NCI-H446 (cell line): ENCODE measurements at places on chromosomes 4 and X.

DNA sequence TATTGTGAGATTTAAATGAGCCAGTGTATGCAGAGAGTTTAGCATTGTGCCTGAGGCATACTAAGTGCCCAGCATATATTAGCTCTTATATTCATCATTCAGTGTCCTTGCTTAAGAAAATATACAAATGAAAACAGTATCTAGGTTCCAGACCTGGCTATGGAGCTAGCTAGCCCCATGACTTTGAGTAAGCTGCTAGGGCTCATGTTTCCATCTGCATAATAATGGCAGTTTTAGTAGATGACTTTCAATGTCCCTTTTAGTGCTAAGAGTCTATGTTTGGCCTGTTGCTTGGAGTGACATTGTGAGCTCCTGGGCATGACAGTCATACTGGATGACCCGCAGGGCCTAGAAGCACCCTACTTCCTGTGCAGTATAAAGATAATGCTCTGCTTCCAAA, 435.3 kb downstream of the ZIC3 start:
- DNase-seq = no peak

DNA sequence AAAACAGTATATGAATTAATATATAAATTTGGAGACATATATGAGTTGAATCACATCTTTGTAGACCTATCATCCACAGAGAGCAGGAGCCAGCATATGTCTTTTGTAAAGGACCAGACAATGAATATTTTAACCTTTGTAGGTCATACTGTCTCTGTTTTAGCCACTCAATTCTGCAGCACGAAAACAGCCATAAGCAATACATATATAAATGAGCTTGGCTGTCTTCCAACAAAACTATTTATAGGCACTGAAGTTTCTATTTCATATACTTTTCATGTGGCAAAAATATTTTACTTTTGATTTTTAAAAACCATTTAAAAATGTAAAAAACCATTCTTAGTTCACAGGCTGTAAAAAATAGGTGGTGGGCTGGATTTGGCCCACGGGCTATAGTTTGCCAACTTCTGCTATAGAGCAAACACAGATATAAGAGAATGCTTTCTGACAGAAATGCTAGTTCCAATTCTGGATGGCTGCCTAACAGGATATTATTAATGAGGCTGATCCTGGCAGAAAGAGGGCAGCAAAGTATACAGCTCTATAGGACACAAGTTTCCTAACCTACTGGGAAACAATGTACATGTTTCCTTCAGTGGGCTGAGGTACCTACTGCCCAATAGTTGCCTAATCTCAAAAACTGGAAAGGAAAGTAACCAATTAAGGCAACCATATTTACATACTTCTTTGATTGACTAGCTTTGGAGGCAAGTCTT, 58.1 kb upstream of the UCP1 start:
- no peak for DNase-seq

GRCh38 chr4:81635739-81636138, 164.0 kb upstream of the RASGEF1B start:
- DNase-seq = no peak

DNA sequence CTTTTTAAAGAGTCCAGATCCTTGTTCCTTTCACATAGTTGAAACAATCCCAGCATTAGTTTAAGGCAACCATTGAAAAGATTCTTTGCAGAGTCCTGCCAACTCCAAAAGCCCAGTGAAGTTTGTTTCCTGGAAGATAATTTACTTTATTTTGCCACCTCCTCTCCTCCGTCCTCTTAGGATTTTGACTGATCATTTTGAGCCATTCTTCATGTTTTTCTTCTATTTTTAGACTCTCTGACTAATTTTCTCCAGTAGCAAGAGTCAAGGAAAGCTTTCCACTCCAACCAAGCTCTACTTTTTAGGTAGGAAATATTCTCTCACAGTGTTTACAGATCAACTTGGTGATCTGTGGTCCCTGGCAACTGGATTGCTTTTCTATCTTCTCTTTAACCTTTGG, 10.3 kb downstream of the NCBP2L start:
- no peak for DNase-seq

DNA sequence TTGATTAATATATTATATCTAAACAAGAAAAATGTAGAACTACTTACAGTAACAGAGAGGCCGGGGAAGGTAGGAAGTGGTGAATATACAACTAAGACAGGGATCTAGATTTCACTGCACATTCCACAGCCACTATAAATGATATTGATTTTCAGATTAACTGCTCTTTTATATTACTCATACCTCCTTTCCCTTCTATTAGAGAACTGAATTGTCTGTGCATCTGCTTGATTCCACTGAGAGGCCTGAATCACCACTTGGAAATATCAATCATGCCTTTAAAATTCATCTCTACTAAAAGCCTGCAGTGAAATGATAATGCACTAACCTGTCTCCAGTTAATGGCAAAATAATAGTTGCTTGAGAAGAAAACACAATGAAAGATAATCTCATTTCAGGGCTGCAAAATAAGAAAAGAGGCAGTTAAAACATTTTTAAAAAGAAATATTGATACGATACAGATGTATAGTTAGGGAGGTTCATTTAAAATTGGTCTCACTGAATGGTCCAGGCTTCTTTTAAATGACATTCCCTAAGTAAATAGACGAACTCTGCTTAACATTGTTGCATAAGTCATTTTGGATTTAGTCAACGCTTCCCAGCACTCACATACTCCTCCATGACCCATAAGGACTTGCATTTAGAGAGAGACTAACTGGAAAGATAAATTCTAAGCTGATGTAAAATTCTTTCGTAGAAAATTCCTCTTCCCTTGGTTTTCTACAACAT, 3.8 kb downstream of the ANTXR2 start:
- no peak for DNase-seq

- DNase-seq = no peak
Observed at GRCh38 chr4:112840061-112840460, 203.1 kb downstream of the LARP7 start.

DNA sequence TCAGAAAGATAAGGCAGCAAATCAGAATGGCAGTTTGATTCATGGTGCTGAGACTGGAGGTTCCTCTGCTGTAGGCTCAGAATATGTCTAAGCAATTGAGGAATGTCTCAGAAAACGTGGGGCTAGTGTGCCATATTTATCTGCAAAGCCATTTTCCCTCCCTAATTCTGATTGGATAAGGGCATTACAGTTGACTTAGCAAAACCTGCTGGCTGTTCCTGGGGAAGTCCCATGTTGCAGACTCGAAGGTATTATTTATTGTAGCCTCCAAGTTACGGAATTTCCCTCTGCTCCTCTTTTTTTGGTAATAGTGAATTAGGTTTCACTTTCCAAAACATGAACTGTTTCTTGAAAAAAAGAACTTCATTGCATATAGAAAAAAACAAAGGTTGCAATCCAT, at the start of gene CXCL10:
CXCL10 (minus strand) TSS at position 109 of the 400 bp plus-strand sequence; CDS start at position 43, 66 bp downstream.
- DNase-seq = no peak

- no peak for DNase-seq
Observed at GRCh38 chr4:42088386-42088785, 64.1 kb downstream of the BEND4 start.

- DNase-seq = no peak
Observed at GRCh38 chrX:69262036-69262936, 97.0 kb upstream of the PJA1 start.

DNA sequence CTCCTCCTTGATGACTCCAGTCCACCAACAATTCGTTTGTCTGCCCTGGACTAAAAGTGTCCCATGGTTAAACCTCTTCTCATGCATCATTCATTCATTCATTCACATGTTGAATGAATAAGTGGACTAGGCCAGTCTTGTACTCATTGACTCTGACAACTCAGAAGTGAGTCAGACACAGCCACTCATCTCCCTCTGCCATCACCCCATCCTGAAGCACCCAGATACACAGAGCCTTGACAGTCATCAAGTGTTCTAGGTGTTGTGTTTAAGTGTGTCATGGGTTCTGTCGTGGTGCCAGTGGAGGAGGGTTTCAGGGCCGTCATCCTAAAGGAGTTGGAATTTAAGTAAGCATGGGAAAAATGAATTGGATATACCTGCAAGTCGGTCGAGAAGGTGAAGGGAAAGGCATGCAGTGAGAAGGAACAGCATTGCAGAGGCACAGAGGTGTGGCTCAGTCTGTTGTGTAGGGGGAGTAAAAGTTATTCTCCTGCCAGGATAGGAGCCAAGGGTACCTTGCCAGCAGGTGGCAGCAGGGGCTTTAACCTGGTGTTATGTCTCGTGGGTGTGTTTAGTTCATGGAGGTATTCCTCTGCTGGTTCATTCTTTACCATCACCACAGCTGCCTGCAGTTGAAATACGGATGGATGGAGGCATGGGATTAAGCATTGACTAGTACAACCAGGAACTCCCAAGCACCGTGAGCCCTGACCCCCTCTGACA, 18.3 kb downstream of the MAGED2 start:
- no peak for DNase-seq

- no peak for DNase-seq
Observed at GRCh38 chr4:54090804-54091623, 8.9 kb upstream of the GSX2 start.

- DNase-seq = no peak
Observed at GRCh38 chrX:50333308-50333707, 128.7 kb downstream of the CCNB3 start.

- DNase-seq = no peak
Observed at GRCh38 chr4:136078976-136079375, 1453.3 kb downstream of the PCDH18 start.

DNA sequence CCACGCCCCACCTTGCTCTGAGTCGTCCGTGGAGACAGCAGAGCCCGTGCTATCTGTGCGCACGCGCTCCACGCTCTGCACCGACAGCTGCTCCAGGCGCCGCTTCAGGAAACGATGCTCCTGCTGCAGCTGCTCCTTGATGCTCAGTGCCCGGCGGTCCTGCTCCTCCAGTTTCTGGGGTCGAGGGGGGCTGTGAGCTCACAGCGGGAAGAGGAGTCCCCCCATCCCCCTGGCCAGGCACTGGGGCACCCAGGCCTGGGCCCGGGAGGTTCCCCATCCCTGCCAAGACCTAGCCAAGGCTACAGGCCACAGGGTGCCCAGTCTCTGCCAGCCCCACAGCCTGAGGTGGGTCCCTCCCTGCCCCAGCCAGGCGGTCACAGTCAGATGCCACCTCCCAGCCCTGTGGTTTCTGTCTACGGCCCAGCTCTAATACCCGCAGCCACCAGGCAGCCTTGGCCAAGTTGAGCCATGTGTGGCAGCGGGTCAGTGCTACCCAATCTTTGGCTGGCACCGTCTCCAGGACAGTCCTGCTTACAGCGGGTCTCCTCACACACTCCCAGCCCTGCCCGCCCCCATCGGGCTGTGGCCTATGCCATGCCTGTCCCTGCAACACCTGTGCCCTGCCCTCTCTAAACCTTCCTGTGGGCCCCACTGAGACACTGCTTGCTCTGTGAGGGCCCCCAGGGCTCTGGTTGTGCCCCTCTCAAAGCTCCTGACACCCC, 9.3 kb upstream of the HAUS3 start:
- no peak for DNase-seq

- peak; percentile 5 for DNase-seq
Observed at GRCh38 chrX:31832263-31832662, 760.4 kb upstream of the FTHL17 start.

- DNase-seq = no peak
Observed at GRCh38 chrX:38087594-38087993, 81.2 kb downstream of the SYTL5 start.

GRCh38 chrX:70033348-70034051, 16.2 kb downstream of the AWAT2 start:
- DNase-seq = no peak

DNA sequence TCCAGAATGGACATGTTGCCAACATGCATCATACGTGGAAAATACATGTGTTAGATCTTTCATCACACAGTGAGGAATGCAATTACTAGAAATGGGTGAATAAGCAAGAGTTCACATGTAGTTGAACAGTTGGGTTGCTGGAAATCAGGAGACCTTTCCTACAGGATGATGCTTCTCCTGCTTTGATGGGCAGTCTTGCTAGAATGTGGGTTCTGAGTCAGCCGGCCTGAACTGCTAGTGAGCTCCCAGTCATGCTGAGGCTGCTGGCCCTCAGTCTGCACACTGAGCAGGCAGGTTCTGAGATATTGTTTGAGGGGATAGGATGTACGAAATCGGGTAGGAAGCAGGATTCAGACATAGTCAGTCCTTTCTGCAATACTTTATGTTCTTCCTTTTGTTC, 20.2 kb downstream of the MSL3 start:
- DNase-seq = no peak
